A172 (cell line): ENCODE measurements at places on chromosomes 7 and 10.

DNA sequence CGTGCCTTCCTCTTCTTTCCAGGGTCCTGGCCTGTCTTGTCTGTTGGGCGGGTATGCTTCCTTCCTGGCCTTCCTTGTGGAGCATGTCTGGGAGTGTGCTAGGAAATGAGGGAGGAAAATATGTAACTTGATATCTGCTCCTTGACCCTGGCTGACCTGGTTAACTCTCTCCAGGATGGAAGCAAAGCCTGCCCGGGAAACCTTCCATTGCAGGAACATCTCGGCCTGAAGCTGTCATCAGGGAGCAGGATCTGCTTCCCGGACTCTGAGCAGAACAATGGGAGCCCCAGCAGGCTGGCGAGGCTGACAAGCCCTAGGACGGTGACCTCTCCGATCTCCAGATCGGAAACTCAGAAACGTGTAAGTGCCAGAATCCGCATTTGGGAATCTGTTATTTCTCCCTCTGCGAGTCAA is 340.3 kb downstream of the FRMD4A start:
- DNase-seq, result no peak

- DNase-seq, result peak; percentile 11
Measured at GRCh38 chr7:26349005-26349915, 57.6 kb downstream of the SNX10 start.

DNA sequence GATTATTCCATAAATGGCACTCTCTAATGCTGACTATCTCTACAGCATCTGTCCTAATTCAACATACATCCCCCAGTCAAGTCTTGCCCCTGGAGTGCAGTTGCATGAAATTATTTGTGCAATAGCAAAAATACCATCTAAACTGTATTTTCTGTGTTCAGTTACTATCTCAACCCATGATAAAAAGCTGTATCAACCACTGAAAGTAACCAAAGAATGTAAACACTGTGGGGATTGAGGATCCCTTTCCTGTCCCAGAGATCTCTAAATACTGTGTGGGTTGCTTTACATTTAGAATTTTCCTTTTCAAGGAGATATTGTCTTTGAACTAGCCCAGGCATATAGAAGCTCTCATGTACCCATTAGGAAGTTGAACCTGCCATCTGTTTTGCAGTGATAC is 23.9 kb upstream of the DGKI start:
- no peak for DNase-seq

GRCh38 chr7:137488038-137488437 is 144.5 kb upstream of the PTN start:
- DNase-seq, result no peak

DNA sequence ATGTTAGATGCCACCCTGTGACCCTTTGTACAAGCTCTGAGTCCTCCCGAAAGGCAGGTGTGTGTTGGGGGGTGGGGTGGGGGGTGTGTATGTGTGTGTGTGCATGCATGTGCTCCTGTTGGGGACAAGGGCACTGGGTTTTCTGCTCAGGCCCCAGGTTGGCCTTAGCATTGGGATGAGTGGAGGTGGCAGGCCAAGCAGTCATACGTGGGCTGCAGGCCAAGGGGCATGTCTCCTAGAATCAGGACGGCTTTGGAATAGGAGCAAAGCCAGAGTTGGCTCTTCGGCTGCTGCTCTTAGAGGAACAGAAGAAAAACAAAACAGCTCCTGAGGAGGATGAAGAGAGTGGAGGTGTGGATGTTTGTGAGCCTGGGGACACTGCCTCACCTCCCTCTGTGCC is 26.0 kb downstream of the HSPA12A start:
- no peak for DNase-seq

- no peak for DNase-seq
Measured at GRCh38 chr10:19003341-19003740, 45.3 kb upstream of the MALRD1 start.

DNA sequence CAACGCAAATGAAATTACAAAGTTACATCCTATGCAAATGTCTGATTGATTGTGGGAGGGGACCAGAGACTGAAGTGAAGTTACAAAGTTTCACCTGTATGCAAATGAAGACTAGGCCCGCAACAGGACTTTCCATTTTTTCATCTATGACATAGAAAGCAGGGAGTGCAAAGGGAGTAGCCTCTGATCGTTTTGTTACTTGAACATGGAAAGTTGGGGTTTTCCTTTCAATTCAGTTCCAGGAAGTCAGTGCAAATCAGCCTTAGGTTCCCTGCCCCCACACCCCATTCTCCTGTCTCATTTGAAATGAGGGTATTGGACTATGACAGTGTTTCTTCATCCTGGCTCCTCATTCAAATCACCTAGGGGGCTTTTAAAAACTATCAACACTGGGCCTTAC is 96.9 kb upstream of the HABP2 start:
- DNase-seq, result no peak

GRCh38 chr7:106285855-106286492 is 1.2 kb upstream of the NAMPT start:
- DNase-seq, result peak; percentile 11

GRCh38 chr7:80870813-80871212 is 48.0 kb downstream of the SEMA3C start:
- DNase-seq, result peak; percentile 21
